ENCODE measurements at places on chromosomes 11 and 22.

DNA sequence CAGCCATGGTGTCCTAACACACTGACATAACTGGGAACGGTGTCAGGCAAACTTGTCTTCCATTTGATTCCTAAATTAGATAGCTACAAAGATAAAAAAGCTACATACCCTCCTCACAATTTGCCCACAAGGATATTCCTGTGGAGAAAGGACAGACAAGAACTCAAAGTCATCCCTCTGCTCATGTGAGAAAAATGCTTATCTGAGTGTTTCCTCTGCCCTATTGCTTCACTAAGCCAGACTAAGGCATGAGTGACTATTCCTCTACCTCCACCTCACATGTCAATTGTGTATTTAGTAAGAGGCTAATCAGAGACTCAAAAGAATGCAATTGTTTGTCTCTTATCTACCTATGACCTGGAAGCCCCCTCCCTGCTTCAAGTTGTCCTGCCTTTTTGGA lies 247.7 kb downstream of the DDX10 start:
- DNase-seq = no peak

- no peak for DNase-seq
These were observed 9.1 kb downstream of the SSH3 start for GRCh38 chr11:67312187-67313021.

GRCh38 chr11:73265853-73266645 lies 6.1 kb upstream of the P2RY6 start:
- DNase-seq = no peak

- no peak for DNase-seq
These were observed 37.3 kb downstream of the PAMR1 start for GRCh38 chr11:35488117-35488516.

DNA sequence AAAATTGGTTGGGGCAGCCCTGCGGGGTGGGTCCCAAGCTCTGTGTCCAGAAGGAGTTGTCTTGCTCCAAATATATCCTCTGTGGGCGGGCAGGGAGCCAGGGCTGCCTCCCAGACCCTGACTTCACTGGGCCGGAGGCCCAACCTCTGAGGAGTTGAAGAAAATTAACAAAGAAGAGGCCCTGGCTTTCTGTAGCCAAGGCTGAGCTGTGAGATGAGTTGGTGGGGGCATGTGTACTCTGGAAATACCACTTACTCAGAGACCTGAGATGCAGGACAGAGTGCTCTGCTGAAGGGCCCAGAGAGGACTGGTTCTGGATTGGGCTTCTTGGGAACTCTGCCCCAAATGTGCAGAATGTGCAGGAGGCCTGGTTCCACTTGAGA lies 96.3 kb downstream of the SWAP70 start:
- no peak for DNase-seq

- no peak for DNase-seq
These were observed 71.4 kb downstream of the ARHGAP8 start for GRCh38 chr22:44823806-44824205.

DNA sequence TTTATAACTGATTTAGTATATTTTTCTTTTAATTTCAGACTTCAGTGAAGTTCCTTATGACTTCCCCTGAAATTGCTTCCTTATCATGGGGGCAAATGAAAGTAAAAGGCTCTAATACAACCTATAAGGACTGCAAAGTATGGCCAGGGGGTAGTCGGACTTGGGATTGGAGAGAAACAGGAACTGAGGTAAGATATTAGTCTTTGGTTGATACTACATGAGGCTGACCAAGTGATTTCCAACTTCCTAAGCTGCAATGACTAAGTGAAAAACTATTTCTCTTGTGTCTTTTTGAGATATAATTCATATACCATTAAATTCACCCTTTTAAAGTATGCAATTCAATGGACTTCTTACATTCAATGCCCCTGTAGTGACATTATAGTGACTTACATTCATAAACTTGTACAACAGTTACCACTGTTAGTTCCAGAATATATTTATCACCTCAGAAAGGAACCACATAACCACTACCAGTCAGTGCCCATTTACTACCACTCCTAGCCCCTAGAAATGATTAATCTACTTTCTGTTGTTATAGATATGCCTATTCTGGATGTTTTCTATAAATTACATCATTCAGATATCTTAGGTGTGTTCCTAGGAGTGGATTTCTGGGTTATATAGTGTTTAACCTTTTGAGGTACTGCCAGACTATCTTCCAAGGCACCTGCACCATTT lies 21.6 kb downstream of the AAMDC start:
- DNase-seq = no peak

DNA sequence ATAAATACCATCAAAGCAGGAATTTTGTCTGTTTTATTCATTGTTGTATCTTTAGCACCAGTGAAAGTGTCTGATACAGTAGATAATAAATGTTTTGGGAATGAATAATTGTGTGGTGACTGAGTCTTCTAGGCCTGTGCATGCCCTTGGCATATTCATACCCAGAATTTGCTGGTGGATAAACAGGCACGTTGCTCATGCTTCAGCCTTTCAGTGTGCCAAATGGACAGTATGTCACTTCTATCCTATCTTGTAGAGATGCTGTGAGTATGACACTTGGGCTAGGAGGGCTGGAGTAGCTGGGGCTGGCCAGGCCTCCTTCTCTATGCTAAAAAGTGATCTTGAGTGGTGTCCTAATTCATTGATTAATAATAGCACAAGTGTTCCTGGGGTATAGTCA lies 287.3 kb upstream of the DDI1 start:
- DNase-seq = no peak

GRCh38 chr11:10394229-10395101 lies 60.6 kb upstream of the AMPD3 start:
- no peak for DNase-seq

DNA sequence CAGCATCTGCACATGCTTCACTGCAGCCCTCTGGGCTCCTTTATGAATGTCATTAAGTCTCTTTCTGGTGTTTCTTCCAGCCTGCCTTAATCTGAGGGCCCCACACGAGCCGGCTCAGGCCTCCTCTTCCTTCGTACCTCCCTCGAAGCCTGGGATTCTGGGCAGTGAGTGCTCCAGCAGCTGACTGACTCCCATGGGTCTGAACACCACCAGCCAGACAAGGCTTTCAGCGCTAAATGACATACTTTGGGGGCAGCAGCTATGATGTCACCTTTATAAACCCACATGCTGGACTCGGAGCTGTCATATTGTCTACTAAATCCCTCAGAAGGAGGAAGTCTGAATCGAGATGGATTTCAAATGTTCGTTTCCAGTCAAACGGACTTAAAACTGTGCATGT lies 127.1 kb downstream of the TRIM29 start:
- no peak for DNase-seq

- DNase-seq = no peak
These were observed 7.6 kb downstream of the VPS37C start for GRCh38 chr11:61153593-61154095.

DNA sequence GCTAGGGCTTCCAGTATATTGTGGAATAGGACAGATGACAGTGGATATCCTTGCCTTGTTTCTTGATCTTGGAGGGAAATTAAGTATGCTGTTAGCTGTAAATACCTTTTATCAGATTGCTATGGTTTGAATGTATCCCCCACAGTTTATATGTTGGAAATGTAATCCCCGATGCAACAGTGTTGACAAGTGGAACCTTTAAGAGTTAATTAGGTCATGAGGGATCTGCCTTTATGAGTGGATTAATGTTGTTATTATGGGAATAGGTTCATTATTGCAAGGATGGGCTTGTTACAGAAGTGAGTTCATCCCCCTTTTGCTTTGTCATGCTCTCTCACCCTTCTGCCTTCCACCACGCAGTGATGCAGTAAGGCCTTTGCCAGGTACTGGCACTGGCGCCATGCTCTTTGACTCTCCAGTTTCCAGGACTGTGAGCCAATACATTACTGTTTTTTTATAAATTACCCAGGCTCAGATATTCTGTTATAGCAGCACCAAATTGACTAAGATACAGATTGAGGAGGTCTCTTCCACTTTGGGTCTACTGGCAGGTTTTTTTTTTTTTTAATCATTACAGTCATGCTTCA lies 16.4 kb downstream of the CABIN1 start:
- DNase-seq = no peak

DNA sequence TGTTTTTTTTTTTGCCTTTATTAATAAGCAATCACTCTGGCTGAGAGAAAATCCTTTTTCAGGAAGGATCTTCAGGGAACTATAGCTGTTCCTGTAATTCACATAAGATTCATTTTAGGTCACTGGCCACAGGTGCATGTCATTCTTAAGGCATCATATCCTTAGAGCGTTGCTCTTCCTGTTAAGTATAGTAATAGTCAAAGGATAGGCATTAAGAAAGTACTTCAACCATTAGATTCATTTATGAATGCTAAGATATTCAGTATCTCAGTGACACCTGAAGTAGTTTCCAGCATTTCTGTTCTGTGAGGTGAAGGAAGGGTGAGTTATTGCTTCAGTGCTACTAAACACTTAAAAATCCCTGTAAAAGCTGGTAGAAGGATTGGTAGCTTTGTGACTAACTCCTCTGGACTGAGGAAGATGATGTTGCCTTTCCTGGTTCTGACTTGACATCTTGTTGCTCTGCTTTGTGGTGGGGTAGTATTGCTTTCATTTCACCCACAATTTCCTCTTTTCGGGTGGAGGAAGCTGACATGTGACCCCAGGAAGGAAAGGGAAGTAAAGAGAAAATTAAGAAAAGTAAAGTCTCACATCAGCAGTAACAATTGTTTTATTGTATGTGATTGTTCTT lies 34.7 kb downstream of the RNF169 start:
- no peak for DNase-seq

DNA sequence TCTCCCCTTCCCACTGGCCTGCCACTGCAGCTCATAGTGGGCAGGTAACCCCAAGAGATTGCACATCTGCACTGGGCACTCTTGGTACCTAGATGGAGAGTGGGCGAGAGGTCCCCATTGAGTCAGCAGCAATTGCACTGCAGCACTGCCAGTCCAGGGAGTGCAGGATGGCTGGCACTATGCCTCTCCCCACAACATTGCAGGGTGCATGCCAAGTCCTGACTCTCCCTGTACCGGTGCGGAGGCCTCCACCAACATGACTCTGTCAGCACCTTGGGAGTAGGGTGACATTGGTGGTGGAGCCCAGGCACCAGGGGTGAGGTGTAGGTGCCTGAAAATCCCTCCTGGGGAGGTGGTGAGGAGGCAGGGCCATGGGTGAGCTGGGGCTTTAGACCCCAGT lies 82.2 kb downstream of the TRAF6 start:
- DNase-seq = no peak

- no peak for DNase-seq
These were observed 50.3 kb downstream of the C11orf71 start for GRCh38 chr11:114350022-114350421.

DNA sequence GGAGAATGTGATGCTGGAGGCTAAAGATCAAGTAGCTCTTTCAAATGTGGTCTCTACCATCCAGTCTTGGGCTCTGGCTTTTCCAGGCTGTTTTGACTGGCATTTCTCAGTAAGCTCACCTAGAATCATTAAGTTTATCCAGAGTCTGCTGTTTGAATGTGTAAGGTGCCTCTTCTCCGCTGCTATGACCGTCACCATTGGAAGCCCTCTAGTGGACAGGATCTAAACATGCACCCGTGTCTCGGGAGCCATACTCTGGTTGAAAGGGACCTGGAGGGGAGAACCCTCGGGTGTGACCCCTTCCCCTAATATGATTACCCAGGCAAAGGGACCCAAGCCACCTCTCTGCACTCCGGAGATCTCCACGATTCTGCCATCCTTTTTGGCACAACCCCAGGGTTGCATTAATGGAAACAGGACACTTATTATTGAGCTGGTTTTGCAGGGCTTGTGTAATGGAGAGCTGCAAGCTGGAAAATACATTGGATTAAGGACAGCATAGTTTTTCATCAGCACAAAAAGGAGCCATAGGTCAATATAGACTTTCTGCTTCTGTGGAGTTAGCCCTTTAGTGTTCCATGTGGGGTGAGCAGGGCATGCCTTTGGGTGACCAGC lies 191.0 kb upstream of the LARGE1 start:
- peak; percentile 13 for DNase-seq

DNA sequence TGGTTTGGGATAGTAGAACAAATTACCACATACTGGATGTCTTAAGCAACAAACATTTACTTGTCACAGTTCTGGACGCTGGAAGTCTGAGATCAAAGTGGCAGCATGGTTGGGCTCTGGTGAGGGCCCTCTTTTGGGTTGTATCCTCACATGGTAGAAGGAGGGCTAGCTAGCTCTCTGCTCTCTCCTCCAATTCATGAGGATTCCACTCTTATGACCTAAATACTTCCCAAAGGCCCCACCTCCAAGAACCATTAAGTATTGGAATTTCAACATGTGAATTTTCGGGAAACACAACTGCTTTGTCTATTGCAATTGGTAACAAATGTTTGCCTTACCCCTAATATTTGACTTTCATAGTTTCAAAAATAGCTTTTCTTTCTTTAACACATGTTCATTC lies 52.6 kb downstream of the MUC15 start:
- no peak for DNase-seq

DNA sequence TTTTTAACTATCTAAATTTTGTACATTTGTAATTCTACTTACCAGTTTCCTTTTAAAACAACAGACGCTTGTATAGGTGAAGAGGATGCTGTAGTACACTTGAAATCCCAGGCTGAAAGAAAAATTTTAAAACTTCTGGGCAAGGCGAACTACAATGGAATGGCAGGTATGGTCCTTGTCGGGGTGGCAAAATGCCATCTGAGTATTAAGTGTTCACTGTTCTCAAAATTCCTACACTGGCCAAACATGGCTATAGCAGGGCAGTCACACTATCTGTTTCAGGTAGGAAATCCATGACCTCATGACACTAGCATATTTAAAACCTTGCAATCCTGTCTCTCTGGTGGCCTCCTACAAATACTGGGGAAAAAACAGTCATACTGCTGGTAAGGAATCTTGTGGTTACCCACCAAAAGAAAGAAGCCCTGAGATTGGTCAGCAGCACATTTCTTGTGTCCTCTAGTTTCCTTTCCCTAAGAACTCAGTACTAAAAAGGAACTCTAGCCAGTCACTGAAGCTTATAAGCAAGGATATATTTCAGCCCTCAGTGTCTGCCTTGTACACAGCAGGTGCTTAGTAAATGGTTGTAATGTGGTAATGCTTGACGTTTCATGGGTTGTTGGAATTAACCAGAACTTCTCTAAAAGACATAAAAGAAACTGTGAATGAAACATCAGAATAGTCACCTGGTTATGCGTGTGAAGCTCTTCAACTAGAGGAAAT lies 5.2 kb upstream of the ZC3H12C start:
- no peak for DNase-seq

GRCh38 chr11:127109796-127110480 lies 109.4 kb upstream of the KIRREL3 start:
- peak; percentile 66 for DNase-seq

DNA sequence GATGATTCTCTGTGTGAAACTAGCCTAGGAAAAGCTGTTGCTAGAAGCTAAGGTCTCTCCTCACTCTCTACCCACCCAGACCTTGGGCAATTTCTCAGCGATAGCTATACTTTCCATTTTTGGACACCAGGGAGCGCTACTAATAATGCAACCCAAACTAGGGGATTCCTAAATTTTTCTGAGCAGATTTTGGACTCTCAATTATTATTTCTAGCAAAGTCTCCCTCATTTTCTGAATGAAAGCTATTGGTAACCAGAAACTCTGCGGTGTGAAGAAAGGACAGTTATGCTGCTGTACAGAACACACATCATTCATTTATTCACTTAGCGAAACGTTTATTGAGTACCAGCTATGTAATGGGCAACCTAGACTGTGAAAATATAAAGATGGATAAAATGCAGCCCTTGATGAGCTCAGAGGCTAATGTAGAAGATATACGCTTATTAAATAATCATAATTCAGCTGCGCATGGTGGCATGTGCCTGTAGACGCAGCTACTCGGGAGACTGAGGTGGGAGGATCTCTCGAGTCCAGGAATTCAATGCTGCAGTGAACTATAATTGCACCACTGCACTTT lies 6.1 kb upstream of the STIM1 start:
- DNase-seq = no peak

- no peak for DNase-seq
These were observed 66.2 kb upstream of the CSNK1E start for GRCh38 chr22:38383417-38383816.

GRCh38 chr11:126332221-126332711 lies 23.2 kb upstream of the ST3GAL4 start:
- no peak for DNase-seq

Measured in NT2/D1 (cell line).